ENCODE measurements at places on chromosomes 3 and 15.
A peak's percentile ranks its signal among the peaks of the same experiment; 100 is the strongest.

- DNase-seq: no peak
Measured at GRCh38 chr3:79765911-79766310, 1.9 kb downstream of the ROBO1 start.

GRCh38 chr3:57942388-57942787 lies 65.8 kb upstream of the FLNB start:
- DNase-seq: no peak

- no peak for DNase-seq
Measured at GRCh38 chr3:45817831-45818522, 21.6 kb upstream of the SLC6A20 start.

GRCh38 chr3:14277557-14277956 lies 98.9 kb downstream of the LSM3 start:
- DNase-seq: no peak

DNA sequence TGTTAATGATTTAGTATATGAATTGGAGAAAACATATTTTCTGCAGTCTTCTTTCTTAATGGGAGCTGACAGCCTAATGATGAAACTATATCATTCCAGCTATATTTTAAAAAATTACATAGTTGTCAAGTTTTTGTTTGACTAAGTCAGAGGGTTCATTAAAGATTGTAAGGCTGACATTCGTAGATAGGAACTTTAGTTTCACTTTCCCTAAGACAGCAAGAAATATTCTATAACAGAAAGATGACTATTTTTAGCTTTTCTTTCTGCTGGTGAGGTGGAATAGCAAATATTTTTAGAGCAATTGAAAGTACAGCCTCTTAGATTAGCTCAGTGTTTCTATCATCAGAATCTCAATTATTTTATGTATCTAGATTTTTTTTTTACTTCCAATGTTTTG lies 60.2 kb downstream of the PIAS1 start:
- no peak for DNase-seq

GRCh38 chr3:12559520-12559919 lies 2.6 kb downstream of the MKRN2 start:
- no peak for DNase-seq

GRCh38 chr3:4936982-4937614 lies 42.1 kb upstream of the BHLHE40 start:
- no peak for DNase-seq

DNA sequence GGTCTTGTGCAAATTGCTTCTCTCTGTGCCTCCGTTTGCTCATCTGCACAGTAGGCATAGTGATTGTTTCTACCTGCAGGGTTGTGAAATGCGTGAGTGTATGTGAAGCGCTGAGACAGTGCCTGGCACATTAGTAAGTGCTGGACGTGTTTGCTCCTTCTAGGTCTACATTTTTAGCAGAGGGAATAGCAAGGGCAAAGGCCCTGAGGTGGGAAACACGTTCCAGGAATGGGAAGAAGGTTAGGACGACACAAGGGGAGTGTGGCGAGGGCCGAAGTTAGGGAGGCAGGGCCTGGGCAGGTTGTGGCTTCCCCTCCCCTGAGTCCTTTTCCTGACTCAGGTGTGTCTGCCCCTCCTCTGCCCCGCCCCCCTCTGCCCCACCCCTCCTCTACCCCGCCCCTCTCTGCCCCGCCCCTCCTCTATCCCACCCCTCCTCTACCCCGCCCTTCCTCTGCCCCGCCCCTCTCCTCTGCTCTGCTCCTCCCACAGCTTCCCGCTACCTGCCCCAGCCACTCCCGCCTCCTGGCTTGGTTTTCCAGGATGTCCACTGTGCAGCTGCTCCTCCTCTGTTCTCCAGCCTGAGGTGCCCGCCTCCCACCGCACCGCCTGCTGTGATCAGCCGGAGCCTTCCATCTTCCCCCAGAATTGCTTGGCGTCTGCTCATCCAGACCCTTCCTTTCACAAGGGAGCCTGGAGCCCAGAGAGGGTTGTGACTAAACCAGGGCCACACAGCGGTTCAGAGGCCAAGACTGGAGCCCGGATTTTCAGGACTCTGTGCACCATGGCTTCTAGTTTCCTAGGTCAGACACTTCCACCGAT lies 31.1 kb upstream of the SMAD6 start:
- peak; percentile 33 for DNase-seq

- DNase-seq: no peak
Measured at GRCh38 chr3:115792206-115792955, 169.1 kb downstream of the GAP43 start.

DNA sequence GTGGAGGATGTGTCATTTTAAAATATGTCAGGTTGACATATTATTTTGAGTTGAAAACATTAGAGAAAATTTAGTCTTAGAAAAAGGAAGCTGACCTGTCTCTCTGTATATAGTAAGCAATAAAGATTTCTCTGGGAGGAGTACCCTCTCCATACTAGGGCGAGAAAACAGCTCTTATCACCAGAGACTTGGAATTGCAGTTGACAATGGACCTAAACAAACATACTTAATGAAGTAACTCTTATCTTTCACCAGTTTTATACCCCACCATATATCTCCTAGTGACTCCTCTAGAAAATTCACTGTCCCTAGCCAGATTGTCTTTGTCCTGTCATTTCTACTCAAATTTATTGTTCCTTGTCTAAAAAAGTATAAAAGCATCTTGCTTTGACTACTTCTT lies 7.2 kb upstream of the GATM start:
- DNase-seq: no peak

DNA sequence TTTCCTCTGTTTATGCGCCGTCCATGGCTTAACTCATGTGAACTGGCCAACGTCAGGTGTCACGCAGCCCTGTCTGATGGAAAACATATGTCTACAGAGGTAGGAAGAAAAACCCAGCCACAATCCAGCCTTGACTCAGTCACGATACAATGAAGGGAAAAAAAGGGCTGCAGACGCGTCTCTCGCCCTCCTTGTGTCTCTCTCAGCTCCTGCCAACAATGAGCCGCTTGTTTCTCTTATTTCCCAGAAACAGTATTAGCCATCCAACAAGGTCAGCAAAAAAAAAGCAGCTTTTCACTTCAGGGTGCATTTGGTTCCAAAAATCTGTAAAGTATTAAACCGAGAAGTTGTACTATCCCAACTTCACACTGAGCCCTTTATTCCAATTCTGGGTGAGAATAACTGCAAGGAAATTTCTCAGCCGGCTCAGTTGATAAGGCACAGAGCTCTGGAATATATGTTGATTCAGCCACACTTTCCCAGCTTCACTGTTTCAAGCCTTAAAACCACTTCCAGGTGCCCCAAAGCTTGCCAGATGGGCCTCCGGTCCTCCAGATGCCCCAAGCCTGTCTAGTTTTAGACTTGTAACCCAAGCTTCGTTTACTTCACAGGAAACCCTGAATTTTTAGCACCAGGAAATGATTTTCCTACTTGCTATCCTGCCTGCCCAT lies 79.4 kb downstream of the TM4SF4 start:
- DNase-seq: no peak

DNA sequence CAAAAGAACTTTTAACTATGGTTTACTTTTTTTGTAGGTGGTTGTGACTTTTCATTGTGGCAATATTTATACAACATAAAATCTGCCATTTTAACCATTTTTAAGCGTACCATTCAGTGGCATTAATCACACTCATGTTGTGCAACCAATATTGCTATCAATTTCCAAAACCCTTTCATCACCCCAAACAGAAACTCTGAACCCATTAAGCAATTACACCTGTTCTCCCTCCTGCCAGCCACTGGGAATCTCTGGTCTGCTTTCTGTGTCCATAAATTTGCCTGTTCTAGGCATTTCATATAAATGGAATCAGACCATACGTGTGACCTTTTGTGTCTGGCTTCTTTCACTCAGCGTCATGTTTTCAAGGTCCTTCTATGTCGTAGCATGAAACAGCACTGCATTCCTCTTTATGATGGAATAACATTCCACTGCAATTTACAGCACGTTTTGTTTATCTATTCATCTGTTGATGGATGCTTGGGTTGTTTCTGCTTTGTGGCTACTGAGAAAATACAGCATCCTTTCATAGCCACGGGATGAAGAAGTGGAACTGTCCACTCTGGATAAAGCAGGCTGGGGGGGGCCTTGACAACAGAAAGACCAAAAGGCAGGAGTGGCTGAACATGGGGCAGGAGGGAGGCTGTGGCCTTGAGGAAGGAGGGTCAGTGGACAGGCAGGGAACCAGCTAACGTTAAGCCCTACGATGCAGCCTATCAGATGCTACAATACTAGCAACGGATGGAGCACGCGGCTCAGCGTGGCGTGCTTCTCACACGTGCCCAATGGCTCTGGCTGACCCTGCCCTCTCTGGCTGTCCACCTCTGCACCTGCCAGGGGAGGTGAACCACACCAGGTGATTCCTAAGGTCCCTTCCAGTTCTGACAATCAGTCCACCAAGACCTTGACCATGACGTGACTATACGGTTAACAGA lies 110.9 kb downstream of the SEC22A start:
- no peak for DNase-seq

- DNase-seq: no peak
Measured at GRCh38 chr15:74957476-74958035, 984 bp upstream of the RPP25 start.

- DNase-seq: no peak
Measured at GRCh38 chr15:38197553-38197952, 55.1 kb upstream of the SPRED1 start.

- no peak for DNase-seq
Measured at GRCh38 chr3:159796744-159797143, 191.9 kb upstream of the IL12A start.

GRCh38 chr15:43515741-43516140 lies 1.7 kb upstream of the MAP1A start:
- DNase-seq: no peak

DNA sequence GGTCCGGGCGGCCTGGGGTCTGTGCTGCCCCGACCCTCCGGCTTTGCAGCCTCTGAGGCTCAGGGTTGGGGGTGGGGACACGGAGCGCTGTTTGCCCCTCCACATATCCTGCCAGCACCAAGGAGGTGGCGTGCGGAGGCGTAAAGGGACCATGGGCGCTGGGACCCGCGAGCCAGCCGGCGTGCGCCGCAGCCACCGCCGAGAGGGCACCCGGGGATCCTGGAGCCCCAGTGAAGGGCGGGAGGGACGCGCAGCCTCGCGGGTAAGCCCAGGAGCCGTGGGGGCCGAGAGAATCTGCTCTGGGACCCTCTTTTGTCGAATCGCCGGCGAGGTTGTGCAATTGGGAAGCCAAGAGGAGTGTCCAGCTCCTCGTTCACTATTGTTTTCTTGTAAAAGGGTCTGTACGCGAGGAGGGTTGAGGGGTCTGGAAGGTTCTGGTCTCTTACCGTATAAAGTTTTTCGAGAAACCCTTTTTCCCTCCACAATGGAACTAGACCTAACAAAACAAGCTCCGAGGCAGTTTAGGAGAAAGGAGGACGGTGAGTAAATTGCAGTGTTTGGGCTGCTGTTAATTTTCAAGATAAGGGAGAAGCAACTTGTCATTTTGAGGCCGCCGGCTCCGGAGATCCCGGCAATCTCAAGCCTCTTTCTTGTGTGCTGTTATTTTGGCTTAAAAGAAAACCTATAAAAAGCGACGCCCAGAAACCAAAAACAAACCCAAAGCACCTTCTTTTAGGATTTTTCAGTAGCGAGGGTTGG lies 29.9 kb upstream of the ST3GAL6 start:
- DNase-seq: peak; percentile 42

DNA sequence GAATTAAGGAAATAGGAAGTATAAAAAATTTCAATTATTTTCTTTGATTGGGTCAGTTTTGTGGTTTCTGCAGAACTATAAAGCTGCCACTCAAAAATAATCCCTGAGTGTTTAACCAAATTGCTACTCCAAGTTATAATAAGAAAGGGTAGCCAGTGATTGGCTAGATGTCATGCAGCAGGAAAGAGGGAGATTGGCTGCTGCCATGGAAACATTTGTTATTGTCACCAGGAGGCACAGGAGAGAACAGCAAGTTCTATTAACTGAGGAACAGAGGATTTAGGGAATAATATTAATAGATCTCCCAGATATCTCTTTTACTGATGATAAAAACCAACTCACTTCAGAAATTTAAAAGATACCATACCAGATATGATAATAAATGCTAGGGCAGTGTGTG lies 42.6 kb downstream of the CLDN1 start:
- DNase-seq: no peak

DNA sequence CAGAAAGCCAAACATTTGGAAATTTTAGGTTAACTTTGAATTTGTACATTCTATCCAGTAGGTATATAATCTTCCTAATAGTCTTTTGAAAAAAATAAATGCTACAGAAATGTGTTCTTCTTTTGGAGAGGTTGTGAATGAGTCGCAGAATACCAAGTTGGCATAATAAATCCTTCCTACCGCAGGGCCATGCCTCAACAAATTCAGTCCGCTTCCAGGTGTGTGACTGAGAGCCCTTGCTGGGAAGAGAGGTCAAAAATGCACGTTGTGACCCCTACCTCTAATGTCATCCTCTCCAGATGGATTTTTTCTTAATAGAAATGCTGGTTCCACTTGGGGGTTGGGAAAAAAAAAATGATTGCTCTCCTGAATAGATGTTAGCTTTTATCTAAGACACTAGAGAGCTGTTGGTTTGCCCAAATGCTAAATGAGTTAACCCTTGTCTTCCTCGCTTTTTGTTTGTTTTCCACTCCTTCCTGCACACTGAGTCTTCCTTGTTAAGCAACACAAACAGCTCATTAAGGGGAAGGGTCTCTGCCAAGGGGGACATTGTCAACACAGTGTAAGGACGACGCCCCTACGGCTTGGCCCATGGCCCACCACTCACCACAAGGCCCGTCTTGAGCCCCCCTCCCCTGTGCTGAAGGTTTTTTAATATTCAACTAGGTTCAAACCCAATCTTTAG lies 33.9 kb downstream of the RLBP1 start:
- DNase-seq: no peak

GRCh38 chr15:73786538-73786937 lies 33.4 kb upstream of the INSYN1 start:
- DNase-seq: no peak

DNA sequence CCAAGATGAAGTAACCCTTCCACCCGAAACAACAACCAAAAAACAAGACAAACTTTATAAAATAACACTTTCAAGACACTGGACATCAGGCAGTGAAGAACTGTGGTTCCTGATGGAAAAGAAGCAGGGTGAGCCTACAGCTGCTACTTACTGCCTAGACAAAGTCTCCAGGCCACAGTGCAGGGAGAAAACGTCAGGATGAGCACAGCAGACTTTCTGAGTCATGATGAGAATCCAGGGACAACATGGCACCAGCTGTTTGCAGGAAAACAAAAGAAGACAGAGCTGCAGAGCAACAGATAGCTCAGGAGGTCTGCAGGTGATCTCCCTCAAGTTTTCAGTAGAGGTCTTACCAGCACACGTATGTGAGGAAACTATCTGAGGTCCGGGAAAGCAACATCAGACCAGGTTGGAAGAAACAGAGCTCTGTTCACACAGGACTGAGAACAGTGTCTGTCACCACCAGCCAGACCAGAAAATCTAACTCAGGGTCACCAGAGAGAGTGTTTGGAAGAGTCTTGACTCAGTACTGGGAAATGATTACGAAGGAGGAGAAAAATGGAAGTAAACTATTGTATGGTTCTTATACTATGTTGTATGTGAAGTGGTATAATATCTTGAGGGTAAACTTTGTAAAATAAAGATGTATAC lies 108.9 kb downstream of the ANO10 start:
- no peak for DNase-seq

DNA sequence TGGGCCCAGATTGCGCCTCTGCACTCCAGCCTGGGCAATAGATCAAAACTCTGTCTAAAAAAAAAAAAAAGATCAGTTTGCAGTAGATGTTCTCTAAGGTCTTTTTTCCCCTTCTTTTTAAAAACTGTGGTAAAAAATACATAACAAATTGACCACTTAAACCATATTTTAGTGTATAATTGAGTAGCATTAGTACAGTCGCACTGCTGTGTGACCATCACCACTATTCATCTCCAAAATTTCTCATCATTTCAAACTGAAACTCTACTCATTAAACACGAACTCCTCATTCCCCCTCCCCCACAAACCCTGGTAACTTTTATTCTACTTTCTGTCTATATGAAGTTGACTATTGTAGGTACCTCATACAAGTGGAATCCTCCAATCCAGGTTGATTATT lies 160.3 kb downstream of the PEX5L start:
- DNase-seq: no peak

All from endothelial cell (in vitro differentiated cells).